ENCODE measurements at places on chromosomes 2 and 18.

DNA sequence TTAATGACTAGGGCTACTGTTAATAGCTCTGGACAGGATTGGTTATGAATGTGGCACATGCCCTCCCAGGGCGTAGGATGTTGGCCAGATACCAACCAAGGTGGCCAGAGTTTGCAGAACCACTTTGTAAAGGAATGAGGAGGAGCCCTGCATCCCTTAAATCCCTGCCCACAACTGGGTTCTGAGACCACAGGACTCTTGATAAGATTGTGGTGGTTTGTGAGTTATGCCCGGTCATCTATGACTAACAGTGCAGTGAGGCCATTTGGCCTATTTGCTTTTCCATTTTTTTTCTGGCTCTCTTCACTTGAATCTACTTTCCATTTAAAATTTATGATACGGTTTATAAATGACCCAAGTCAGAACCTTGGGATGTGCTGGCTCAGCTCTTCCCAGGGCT lies 294.5 kb downstream of the PRKCE start:
- DNase-seq = no peak

- DNase-seq = no peak
These were observed 74.3 kb downstream of the SNTG2 start for GRCh38 chr2:1024981-1025380.

- DNase-seq = no peak
These were observed 18.8 kb downstream of the ZNF385B start for GRCh38 chr2:179842498-179843153.

GRCh38 chr2:3024401-3024935 lies 353.1 kb downstream of the EIPR1 start:
- no peak for DNase-seq

GRCh38 chr2:240205348-240205747 lies 64.9 kb upstream of the OTOS start:
- DNase-seq = no peak

DNA sequence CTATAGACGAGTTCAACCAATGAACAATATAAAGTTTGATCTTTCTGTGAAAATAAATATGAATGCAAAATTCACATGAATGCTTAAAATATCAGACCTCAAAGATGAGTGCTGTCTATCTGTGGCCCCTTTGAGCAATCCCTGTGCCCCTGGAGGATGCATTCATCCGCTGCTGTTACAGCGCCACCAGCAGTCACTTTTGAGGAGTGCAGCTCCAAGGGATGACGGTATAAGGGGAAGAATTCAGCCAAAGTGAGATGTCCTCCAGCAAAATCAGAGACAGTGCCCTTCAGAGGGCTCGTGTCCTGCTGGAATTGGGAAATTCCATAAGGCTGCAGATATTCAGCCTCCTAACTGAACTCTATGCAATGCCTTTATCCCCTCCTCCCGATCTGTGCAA lies 12.0 kb upstream of the CHRNA1 start:
- no peak for DNase-seq

- DNase-seq = no peak
These were observed 26.2 kb downstream of the PHLPP1 start for GRCh38 chr18:62741584-62741983.

DNA sequence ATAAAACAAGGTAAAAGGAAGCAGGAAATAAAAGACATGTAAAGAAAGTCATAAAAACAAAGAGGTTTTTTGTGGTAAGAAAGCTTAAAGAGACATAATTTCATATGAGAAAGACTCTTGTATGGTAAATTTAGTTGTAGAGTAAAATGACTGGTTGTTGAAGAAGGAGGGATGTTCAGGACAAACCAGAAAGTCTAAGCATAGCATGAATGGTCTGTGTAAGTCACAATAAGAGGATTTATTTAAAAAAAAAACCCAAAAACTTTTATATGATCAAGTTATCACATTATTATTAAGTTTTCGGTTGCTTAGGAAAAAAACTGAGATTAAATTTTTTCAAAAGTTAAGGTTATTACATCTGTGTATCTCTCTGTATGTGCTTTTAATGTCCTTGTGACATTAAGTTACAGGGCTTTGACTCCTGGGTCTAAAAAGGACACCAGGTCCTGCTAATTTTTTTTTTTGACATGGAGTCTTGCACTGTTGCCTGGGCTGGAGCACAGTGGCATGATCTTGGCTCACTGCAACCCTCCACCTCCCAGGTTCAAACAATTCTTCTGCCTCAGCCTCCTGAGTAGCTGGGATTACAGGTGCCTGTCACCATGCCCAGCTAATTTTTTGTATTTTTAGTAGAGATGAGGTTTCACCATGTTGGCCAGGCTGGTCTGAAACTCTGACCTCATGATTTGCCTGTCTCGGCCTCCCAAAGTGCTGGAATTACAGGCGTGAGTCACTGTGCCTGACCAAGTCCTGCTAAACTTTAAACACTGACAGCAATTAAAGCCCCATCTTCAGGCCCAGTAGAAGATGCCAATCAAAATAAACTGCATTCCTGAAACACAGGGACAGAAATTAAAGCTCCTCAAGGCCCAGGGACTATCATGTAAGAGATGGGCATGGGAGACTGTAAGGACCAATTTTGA lies 14.2 kb upstream of the OXER1 start:
- no peak for DNase-seq

GRCh38 chr2:102159295-102159694 lies 16.7 kb downstream of the IL1R1 start:
- DNase-seq = no peak

- no peak for DNase-seq
These were observed 170.5 kb downstream of the SH3RF3 start for GRCh38 chr2:109299536-109299935.

DNA sequence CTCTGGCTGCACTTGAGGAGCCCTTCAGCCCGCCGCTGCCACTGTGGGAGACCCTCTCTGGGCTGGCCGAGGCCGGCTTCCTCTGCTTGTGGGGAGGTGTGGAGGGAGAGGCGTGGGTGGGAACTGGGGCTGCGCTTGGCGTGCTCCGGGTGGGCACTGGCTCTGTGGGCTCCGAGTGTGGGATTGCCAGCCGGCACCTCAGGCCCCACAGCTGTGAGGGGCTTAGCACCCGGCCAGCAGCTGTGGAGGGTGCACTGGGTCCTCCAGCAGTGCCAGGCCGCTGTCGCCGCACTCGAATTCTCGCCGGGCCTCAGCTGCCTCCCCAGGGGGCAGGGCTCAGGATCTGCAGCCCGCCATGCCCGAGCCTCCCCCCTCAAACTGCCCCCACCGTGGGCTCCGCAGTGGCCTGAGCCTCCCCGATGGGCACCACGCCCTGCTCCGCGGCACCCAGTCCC lies 808.0 kb upstream of the SOX11 start:
- no peak for DNase-seq

GRCh38 chr2:8495189-8495989 lies 186.5 kb upstream of the ID2 start:
- DNase-seq = no peak

DNA sequence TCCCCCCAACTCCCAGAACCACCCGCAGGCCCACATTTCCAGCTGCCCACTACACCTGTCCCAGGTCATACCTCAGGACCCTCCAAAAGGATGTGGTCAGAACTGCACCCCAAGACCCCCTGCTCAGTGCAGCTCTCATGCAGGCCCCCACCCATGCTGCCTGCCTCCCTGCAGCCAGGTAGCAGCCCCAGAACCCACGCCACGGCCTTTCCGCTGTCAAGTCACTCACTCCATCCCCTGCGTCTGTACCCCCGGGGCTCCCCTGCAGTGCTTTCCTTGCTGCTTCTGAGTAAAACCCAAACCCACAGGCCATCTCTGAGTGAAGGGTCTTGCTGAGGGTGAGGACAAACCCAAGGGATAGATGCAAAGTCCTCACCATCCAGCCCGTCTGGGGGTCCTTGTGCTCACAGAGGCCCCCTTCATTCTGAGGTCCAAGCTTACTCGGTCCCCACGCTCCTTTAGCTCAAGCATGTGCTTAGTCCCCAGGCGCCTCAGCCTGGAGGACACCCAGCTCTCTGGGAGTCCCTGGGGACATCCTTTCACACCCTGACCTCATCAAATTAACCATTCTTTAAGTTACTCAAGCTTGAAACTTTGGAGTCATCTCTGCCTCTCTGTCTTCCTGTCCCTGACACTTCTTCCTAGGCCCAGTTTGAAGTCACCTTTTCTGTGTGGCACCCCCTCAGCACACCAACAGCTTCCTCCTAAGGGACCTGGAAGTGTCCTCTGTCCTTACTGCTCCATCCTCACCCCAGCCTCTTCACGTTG lies 130.1 kb downstream of the SMAD7 start:
- no peak for DNase-seq

DNA sequence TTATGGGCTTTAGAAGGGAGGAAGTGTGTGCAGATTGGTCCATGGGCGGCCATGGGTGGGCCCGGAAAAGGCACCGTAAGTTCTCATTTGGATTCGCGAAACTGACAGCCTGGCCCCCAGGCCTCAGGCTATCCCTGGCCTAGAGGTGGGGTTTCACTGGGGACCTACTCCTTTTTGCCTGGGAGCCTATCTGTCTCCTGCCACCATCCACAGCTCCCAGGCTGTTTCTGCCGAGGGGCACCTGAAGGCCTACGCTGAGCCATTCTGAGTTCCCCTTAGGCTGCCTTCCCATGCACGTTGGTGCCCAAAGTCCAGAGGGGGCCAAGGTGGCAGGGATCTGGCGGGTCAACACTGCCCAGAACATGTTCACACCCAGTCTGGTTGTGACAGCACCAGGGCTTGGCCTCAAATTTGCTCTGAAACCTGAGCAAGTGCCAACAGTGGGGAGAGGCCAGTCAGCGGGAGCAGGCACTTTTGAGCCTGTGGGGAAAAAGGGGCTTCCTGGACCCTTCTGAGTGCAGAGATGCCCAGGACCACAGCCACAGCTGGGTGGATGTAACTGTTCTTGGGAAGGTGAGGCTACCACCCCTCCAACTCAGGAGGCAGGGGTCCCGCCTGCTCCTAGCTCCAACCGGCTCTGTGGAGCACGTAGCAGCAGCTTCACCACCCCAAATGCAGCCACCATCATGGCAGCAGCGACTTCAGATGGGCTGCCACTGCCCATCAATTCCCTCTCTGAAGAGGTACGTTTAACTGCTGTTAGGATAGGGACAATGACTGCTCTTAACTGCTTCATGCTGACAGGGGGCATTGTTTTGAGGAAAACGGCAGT lies 73.6 kb upstream of the ZNF804A start:
- no peak for DNase-seq

GRCh38 chr2:237465515-237466148 lies 21.4 kb upstream of the MLPH start:
- DNase-seq = no peak

DNA sequence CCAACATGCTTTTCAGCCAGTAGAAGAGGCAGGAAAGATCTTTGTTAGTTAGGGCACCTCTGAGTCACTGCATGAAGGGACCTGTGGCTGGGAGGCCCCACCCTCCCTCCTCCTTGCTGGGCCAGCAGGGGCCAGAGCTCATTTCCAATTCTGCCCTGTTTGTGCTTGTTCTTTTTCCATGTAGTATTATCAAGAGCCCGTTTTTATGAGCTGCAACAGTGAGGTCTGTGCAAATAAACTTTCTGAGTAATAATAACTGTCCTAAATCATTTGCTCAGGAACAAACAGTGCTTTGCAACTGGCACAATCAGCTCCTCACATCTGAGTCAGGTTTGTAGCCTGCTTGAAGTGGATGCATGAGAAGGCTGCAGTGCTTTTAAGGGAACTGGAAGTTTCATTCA lies 128.0 kb downstream of the ARL4C start:
- peak; percentile 44 for DNase-seq

GRCh38 chr2:217669831-217670230 lies 333.0 kb downstream of the TNS1 start:
- no peak for DNase-seq

DNA sequence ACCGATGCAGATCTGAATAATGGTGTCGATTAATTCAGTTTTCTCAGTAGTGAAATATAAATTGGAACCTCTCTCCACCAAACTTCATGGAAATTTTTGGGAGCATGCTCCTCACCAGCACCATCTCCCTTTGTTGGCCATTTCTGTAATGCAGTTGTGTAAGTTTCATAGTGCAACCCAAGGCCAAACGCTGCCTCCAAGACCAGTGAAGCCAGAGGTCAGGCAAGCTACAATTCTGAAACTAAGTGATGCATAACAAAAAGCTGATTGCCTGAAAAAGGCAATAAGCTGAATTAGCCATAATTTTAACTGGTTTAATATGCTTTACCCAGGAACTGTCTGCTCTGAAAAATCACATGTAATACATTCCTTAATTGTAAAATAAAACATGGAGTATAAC lies 138.3 kb upstream of the TACR1 start:
- no peak for DNase-seq

DNA sequence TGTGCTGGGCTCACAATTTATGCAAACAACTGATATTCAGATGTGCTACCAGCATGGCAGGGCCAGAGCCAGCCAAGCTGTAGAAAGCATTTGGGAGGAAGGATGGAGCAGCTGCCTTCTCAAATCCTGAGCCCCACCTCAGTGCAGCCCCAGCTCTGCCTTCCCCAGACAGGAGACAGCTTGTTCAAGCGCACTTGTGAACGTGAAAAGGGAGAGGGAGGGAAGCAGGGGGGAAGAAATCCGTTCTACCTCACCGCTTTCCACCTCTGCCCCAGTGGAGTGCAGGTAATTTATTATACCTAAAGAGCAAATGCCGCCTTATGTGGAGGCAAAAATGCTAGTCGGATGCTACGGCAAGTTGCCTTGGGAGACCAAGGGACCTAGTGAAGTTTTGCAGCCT lies 66.0 kb upstream of the SLC14A2 start:
- no peak for DNase-seq

DNA sequence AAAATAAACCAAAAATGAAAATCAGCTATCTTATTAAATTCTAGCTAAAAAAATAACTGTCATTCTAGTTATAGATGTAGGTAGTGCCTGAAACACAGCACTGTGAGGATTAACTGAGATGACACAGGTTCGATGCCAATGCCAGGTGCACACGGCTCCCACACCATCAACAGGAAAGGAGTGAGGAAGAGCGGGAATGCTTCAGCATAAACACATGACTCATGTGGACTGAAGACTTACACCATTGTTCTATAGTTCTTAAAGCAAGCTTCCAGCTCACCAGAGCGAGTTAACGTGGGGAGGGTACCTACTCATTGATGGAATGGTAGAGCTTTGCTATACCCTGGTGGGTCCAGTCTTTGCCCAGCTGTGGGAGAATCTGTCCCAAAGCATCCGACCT lies 76.7 kb downstream of the EMILIN2 start:
- no peak for DNase-seq

- no peak for DNase-seq
These were observed 367.1 kb downstream of the GPD2 start for GRCh38 chr2:156803243-156803642.

GRCh38 chr2:210233487-210233886 lies 8.2 kb upstream of the ACADL start:
- no peak for DNase-seq

DNA sequence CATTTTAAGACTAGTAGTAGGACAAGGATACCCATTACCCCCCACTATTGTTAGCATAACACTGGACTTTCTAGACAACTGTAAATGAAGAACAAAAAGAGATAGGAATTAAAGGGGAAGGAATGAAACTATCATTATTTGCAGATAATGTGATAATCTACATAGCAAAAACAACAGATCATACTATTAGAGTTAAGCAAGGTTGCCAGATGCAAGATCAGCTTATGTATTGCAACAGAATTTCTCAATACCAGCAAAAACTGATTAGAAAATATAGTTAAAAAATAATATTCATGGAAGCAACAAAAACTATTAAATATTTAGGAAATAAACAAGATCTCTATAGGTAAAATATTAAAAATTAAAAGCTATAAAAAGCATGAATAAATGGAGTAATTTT lies 194.4 kb upstream of the SPRED2 start:
- no peak for DNase-seq

GRCh38 chr2:202375033-202375608 lies 1.0 kb upstream of the BMPR2 start:
- peak; percentile 27 for DNase-seq
